GM04504 (cell line): ENCODE measurements at places on chromosomes 1 and 21.
A peak's percentile ranks its signal among the peaks of the same experiment; 100 is the strongest.

DNA sequence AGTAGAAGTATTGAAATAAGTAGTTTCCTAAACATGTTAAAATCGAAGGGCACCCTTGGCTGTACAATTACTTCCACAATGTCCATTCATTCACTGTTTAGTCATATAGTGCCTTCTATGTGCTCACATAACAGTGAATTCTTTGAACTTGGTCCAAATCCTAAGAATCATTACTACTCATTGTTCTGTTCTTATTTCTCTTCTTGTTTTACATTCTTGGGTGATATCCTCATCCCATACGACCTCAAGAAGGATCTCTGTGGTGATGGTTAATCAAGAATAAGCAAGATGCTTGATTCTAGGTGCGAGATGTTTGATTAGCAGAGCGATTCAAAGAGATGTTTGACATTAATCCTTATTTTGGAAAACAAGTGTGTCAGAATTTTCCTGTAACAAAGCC, 667.4 kb upstream of the ZP4 start:
- DNase-seq: peak; percentile 44

DNA sequence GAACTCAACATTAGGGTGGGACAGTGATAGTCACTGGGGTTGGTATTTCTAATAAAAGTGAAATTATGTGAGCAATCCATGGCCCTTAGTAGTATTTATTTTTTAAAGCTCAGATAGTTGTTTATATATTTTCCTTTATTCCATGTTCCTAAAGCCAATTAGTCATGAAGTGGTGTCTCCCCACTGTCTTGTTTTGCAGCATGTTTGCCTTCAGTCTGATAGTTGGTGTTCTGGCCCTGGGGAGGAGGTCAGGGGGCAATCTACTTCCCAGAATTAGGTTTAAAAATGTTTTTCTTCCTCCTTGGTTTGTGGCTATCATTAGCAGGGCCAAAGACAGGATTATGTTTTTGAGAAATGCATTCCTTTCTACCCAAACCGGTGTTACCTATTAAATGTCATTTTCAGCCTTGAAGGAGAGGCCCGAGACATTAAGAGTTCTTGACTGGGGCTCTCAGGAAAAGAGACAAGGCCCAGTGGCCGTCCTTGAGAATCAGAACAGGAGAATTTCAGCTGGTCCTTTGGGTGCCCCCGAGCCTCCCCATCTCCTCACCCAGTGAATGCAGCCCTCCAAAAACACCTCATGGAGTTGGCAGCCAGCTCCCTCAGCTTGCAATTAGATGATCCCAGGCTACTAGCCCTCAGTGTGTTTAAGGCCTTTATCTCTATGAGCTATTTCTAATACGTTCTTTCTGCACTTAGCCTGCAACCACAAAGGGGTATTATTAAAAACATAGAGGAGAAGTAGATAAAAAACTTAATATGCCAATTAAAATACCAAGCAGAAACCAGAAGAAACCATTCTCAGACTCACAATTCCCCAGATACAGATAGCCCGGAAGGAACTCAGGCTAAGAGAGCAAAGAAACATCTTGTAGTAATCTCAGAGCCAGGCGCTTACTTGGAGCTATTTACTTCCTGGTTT, 71.3 kb upstream of the NGF start:
- DNase-seq: no peak

DNA sequence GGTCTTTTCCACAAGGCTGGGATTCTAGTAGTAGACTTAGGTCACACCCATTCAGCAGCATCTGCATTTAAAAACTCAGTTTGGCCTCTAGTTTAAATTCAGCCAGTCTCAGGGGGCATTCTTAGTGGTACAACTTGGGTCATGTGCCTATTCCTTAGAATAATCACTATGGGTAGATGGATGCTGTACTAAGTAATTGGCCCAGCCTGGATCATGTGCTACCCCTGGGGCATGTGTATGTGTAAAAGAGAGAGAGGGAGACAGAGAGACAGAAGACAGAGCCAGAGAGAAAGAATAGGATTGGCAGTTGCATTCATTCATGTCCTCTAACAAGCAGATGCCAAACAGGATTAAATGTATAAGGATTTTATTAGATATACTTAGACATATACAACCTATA, 13.6 kb upstream of the SYT14 start:
- DNase-seq: no peak

- DNase-seq: no peak
These were observed 24.5 kb downstream of the HTR6 start for GRCh38 chr1:19689085-19689757.

GRCh38 chr1:37945743-37946702, 830 bp downstream of the INPP5B start:
- DNase-seq: peak; percentile 82

DNA sequence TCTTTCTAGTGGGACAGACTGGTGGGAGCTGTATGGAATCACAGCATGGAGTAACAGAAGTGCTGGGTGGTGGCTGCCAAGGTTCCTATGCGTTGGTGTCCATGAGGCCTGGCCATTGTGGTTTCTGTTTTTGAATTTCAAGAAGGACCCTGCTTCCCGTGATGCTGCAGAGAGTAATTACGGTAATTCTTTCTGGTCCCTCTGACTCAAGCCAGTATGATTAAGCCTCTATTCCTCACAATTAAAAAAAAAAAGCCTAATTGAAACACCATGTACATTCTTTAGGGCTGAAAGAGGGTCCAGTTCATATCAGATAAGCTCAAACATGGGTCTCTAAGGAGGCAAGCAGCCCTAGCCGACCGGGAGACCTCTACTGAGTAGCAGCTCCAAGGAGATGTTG, 10.5 kb upstream of the C1orf21 start:
- DNase-seq: no peak

DNA sequence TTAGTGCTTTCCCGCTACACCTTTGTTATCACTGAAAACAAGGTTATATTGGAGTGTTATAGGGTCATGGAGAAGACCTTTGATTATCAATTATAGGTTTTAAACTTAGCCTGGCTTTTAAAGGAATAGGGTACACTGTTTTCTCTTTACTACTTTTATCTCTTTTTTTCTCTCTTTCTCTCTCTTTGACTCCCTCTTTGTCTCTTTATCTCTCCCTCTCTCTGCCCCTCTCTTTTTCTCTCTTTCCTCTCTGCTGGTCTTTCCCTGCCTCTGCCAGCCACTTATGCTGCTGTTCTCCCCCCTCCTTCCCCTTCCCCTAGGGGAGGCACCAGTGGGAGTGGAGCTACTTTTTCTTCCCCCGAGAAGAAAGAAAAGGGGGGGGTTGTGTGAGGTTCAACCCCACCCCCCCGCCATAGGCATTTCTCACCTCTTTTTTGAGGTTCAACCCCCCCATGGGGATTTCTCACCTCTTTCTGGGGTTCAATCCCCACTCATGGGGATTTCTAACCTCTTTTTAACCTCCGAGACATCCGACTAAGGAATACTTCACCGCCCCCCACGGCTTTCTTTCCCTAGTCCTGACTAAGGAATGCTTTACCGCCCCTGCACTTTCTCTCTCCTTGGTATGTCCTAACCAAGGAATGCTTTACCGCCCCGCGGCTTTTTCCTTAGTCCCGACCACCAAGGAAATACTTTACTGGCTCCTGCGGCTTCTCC, 17.2 kb upstream of the ZBTB8B start:
- no peak for DNase-seq

- no peak for DNase-seq
These were observed 60.1 kb downstream of the TMCO4 start for GRCh38 chr1:19739628-19740027.

DNA sequence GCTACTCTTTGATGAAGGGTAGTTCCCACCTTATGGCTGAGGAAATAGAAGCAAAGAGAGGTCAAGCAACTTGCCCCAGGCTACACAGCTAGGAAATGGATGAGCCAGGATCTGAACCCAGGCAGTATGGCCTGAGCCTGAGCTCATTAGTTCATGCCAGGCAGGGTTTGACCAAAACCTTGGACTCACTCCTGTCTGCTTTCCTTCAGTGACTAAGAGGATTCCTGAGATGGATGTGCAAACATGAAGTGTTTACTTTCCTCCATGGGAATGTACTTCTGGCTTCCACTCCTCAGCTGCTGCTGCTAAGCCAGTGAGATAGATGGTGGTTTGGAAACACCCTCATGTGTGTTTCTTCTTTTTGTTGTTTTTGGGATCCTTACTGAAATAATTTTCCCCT, 35.1 kb upstream of the ERRFI1 start:
- DNase-seq: peak; percentile 83

DNA sequence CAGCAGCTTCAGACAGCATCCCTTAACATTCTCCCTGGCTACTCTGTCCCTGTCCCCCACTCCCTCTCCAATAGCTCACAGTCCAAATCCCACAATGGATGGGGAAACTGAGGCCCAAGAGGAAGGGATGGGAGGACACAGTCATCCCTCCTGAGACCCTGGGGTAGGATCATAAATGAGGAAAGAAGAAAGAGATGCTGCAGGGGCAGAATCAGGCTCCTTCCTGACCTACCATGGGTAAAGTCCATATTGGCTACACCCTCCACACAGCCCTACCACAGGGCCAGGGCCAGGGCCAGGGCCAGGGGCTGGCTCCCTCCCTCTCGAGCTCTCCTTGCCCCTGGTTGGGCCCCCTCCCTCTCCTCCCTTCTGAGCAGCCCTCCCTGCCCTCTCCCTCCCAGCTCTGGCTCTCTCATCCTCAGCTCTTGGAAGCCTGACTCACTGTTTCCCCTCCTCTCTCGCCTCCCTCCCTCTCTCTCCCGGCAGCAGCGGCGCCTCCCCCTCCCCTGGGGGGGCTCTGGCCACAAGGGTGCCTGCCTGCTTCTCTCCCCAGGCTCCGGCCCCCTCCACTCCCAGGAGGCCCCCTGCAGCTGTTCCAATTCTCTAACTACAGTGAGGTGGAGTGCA, 4.9 kb downstream of the AHDC1 start:
- no peak for DNase-seq

DNA sequence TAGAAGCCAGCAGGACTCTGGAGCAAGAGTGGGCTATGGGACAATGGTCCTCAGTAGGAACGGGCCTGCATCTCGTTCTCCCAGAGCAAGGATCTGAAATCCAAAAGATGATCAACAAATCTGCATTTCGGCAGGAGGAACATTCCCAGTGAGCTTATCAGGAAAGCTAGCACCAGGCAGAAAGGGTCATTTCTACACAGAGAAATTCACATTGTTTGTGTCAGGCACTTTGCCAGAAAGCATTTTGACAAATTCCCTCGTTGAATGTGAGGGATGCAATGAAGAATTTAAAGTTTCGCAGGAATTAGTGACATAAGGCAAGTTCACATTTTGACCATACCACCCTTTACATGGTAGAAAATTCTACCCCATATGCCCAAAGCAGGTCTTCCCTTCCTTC, 31.6 kb upstream of the ETS2 start:
- no peak for DNase-seq

DNA sequence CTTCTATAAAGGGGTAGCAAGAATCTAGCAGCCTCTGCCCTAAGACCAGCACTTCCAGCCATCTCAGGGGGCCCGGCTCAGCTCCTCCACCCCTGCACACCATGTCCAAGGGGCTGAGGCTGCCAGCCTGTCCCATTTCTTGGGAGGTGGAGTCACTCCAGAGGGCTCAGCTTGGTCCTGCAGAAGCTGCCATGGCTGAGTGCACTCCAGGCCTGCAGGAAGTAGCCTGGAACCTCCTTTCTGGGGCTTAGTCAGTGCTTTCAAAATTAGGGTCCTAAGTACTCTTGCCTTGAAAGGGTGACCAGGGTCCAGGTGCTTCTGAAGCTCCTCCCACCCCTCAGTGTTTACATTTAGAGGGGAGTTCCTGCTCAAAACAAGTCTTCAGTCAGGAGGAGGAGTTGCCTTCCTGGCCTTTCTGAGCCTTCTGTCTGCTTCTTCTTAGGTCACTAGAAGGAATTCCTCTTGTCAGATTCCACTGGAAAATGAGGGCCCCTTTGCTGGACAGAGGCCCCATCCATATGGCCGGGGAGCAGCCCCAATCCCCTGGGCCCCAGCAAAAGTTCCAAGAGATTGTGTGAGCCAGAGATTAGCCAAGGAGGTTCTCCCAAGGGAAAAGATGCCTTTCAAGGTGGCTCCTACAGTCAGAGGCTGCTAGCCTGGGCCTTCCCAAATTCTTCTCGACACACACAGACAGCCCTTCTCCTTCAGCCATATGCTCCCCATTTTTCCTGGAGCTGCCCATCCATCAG, 128.1 kb upstream of the VAMP3 start:
- no peak for DNase-seq

DNA sequence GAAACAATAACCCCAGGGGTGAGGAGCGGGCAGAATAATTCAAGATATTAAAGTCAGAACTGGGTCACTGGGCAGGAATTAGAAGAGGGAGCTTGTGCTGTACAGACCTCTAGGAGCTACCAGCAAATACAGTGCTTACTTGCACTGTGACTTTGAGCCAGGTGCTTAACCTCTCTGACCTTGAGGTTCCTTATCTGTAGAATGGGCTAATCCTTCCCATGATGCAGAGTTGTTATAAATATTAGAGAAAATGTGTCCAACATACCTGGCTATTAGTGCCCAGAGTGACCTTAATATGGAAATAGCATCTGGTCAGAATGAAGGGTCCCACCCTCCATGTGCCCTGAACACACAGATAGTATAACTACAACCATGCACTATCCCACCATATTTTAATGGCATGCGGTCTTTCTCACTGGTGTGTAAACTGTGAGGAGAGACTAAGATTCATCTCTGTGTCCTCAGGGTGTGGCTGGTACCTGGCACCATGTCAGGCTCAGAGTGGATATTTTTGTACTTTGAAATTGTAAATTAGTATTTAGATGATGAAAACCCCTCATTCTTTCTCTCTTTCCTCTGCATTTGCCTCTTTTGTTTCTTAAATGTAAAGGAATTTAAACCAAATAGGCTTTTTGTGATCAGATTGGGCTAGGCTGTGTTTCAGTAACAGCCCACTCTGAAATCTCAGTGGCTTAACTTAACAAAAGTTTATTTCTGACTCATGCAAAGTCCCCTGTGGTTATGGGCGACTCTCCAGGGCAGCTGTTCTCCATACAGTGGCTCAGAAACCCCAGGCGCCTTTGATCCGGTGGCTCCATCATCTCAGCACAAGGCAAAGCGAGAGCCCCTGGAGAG, 60.0 kb upstream of the ROR1 start:
- DNase-seq: peak; percentile 65

- DNase-seq: no peak
These were observed 105.5 kb downstream of the HHAT start for GRCh38 chr1:210434223-210434622.

DNA sequence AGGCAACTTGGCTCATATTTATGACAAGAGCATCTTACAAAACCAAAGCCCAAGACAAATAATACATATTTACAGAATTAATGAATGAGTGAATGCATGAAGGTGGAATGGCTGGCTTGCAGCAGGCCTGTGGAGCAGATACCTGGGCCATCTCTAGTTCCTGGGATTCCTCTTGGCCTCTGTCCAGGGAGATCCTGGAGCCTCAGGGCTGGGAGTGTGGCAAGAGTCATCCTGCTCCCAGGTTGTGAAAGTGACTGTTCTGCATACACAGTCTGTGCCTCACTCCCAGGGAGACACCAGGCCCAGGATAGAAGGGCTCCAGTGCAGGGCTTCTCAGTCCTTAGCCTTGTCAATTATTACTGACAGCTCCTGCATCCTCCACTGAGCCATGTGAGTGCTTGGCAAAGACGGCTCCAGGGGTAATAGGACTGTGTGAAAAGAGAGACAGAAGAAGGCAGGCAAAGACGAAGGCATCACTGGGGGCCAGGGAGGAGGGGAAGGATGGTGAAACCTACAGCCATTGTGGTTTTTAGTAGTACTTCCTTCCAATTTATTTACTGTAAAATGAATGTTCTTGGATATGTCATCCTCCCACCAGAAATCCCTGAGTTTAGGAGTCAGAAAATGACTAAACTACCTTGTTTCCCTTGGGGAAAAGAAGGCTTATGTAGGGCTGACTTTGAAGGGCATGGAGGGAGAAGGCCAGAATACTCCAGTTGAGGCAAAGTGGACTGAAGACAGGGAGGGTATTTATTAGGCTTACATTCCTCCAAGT, 14.3 kb upstream of the KPRP start:
- no peak for DNase-seq
